ENCODE measurements at places on chromosomes 7 and 10.

GRCh38 chr10:93485690-93486089 is 3.6 kb upstream of the MYOF start:
- no peak for DNase-seq

DNA sequence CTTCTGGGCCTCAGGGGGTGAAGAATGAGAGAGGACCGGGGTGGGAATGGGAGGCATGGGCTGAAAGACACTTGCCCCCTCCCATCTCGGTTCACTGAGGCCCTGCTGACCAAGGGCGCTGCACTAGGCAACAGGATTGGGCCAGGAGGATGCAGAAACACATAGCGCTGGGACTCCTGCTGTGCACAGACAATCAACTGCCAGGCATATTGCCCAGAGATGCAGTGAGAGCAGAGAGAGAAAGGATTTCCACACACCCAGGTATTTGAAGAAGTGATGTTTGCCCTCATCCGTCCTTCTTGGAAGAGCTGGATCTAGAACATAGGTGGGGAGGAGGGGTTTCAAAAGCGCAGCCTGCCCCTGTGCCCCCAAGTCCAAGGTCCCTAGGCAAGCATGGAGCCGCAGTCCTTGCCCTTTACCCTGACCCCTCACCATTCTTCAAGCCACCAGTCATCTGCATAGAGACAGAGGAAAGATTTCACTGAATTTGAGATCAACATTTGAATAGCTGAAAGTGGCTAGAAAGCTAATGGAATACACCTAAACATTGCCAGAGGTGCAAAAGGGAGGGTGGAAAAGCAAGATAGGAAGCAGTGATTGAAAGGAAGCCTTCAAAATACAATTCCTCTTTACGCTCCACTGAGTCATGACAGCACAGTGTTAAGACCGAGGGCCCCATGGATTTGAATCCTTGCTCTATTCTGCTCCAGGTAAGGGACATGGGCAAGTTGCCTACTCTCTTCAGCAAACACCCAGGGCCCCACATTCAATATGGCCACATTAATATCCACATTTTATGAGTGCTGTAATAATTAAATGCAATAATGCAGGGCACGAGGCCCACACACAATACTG is 44.2 kb upstream of the TNS3 start:
- no peak for DNase-seq

- no peak for DNase-seq
Observed at GRCh38 chr7:22996470-22996869, 17.5 kb downstream of the HYCC1 start.

DNA sequence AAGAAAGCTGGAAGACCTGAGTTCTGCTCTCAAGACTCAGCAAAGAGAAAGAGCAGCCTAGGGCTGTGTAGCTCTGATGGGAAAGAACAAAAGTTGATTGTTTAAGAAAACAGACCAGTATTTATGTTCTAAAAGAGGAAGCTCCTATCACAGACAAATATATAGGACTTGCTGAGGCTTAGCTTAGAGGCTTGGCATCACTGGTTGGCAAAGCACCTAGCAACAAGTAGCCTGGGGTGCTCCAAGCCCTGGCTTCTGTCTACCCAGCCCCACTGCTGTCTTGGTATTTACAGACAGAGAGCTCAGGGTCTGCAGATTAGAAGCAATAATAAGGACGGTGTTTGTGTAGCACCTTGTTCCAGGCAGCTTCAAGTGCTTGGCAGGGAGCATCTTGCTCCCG is 36.9 kb upstream of the CCDC3 start:
- no peak for DNase-seq

DNA sequence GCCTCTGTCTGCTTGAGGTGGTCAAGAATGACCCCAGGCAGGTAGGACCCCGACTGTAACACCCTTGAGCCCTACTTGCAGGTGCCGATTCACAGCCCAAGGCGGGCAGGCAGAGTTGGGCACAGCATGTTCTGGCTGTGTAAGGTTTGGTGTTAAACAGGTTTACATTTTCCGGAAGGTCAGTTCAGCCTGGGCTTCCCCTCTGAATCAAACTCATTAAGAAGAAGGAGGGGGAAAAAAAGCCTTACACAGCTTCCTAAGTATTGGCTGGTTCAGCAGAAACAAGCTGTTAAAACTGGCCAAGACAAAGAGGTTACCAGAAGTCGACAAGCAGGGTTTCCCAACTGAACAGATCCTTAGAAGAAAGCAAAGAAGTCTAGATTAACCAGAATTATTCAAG is 132.7 kb downstream of the PRPF18 start:
- DNase-seq, result no peak

- DNase-seq, result no peak
Observed at GRCh38 chr7:137147338-137147720, 196.2 kb downstream of the PTN start.

GRCh38 chr10:69104994-69105790 is 17.3 kb downstream of the SRGN start:
- DNase-seq, result no peak

DNA sequence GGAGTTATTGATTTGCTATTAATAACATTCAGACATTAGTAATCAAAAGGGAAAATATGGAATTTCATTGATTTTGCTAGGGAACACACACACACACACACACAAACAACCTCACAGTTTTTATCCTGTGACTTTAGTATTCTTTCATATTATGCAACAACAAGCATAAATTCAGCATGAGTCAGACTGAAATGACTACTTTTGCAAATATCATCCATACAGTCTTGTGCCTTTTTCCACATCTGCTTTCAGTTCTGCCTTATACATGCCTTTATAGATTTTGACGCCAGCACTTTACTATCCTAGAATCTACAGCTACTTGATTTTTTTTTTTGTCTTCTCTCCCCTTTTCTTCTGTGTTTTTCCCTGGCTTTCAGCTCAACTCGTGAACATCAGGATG is 975.8 kb upstream of the LRRTM3 start:
- DNase-seq, result no peak

DNA sequence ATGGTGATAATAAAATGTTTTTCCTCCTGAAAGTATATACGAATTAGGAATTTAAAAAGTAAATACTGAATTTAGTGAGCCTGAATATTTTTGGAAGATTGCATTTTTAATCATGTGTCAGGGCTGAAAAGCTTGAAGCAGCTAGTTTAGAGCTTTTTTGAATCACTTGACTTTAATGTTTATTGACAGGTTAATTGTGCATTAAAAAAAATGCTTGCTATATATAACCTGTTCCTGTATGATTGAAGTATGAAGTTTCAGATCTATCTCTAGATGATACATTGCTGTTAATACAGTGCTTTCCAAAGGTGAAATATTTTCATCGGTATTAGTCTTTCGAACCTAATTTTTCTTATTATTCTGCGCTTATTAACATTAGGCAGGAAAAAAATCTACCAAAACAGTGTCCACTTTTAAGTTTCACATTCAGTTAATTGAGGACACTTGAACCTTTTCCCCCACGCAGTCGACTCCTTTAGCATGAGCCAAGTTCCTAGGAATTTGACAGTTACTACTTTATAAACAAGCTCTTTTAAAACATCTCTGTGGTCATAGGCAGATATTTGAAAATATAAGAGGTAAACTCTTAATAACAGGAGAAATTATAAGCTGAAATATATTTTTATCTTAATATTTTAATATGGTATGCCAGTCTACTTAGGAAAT is 187.1 kb downstream of the MLLT10 start:
- no peak for DNase-seq

GRCh38 chr10:92991513-92991912 is 69.1 kb upstream of the CYP26C1 start:
- DNase-seq, result no peak

- no peak for DNase-seq
Observed at GRCh38 chr7:48244864-48245271, 73.6 kb downstream of the ABCA13 start.

DNA sequence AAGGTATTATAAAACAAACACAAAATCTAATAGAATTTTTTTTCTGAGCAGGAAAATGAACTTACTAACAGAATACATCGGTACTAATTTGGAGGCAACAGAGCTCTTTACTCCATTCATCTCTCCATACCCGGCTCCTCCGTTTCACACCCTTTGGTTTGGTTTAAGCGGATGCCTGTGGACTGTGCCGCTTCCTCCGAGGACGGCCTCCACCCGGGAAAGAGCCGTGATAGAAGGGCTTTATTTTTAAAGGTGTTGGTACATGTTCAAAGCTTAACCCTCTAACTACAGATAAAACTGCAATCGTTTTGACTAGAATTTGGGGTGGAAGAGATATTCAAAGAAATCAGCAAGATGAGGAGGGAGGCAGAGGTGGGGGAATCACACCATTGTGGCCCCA is 1.9 kb downstream of the VIPR2 start:
- no peak for DNase-seq

Data from stimulated activated CD8-positive, alpha-beta memory T cell treated with anti-CD3 and anti-CD28 coated beads, Interleukin-12 subunit alpha, Interleukin-12 subunit beta, amount 100 ng/mL, for 1 hour (primary cell).